ENCODE measurements at places on chromosomes 12 and 14.

GRCh38 chr14:70726651-70727375 is 82.5 kb downstream of the MAP3K9 start:
- no peak for DNase-seq

GRCh38 chr12:14567351-14568162 is at the start of gene PLBD1:
PLBD1 (minus strand) TSS chr12:14567883; CDS start chr12:14567696, 187 bp downstream.
- DNase-seq: peak; percentile 59

- no peak for DNase-seq
Observed at GRCh38 chr12:52876372-52876771, 27.6 kb upstream of the KRT78 start.

DNA sequence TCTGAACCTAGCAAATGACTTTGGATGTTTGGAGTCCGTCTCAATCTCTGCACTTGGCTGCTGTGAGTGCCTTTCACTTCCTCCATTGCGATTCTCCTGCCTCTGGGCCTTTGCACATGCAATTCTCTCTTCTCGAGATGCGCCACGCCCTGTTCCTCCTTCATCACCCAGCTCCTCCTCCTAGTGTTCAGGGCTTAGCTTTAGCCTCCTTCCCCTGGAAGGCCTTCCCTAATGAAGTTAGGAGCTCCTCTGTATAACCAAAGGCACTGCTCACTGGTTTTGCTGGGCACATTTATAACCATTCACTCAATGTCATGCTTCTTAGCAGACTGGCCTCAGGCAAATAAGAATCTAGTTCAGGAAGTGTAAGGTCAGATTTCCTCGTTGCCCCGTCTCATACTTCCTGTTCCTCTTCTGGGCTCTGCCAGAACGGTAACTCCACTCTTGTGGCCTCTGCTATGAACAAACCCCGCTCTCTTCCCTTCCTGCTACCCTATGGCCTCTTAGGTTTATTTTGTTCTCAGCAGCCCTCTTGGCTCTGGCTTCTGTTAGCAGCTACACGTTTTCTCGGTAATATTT is 171.4 kb downstream of the CRADD start:
- no peak for DNase-seq

- DNase-seq: no peak
Observed at GRCh38 chr12:25712169-25712568, 159.1 kb upstream of the LMNTD1 start.

DNA sequence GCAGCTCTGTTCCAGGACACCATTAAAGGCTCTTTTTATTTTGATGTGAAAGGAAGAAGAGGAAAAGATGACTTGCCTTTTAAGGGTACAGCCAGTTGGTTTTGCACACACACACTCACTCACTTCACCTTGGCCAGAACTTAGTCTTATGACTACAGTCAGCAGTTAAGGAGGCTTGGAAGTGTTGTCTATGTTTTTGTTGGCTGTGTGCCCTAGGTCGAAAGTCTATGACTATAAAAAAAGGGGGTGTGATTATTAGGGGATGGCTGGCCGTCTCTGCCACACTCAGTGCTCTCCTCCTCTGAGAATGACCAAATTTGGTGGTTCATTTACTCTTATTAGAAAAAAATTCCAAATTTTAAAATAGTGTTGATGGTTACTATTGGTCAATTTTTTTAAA is 139.5 kb upstream of the OTX2 start:
- no peak for DNase-seq

DNA sequence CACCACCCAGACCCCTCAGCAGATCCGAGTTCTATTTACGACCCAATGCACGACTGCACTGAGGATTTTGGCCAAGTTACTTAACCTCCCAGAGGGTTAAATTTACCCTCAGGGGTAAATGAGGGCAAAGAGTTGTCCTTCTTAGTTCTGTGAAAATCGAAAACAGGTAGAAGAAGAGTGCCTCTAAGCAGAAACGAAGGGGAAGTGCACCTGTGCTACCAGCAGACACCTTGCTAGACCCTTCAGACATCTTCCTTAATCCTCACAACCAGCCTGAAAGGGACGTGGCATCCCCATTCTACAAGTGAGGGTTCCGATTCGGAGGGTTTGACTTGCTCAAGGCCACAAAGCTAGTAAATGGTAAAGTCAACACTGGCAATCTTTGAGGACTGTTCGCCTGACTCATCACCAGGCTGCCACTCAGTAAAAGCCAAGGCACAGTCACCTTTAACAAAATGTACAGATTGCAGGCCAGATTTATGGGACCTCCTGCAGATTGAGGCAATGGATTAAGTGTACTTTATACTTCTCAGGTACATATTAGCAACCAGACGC is 1.6 kb downstream of the GSG1 start:
- no peak for DNase-seq

DNA sequence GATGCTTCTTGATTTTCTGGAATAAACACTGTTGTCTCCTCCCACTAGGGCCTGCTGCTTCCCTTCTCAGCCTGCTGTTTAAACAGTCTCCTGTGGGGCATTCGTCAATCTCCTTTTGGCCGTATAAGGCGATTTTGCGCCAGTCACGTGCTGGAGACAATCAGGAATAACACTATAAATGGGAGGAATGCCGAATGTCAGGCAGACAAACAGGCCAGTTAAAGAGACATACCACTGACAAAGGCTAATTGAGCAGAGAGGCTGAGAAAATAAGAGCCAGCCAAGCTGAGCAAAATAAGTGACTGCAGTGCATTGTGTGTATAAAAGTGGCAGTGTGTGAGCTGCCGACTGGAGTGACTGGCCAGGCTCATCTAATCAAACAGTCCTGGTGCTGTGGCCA is 23.3 kb downstream of the DMAC2L start:
- no peak for DNase-seq

- DNase-seq: no peak
Observed at GRCh38 chr14:51533872-51534553, 117.7 kb upstream of the FRMD6 start.

GRCh38 chr12:25436206-25437030 is 116.7 kb downstream of the LMNTD1 start:
- peak; percentile 46 for DNase-seq

- DNase-seq: no peak
Observed at GRCh38 chr12:117192057-117192456, 1.8 kb upstream of the FBXO21 start.

DNA sequence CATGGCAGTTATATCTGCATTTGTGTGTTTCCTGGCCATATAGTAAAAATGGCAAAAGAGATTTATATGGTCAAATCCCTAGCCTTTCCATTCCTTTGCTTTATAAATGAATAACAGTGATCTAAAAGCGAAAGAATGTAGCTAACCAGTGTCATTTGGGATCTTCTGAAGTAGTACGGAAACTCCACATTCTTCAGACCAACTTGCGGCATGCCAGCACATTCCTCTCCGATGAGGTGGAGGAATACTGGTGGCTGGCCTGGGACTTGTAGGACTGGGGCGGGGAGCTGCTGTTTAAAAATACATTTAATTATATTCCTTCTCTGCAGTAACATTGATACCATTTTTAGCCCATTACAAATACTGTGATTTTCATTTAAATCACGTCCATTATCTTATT is 85.3 kb downstream of the SAMD4A start:
- DNase-seq: no peak

- DNase-seq: no peak
Observed at GRCh38 chr14:94839348-94839747, 69.4 kb upstream of the GSC start.

GRCh38 chr12:65113621-65114035 is 7.5 kb downstream of the WIF1 start:
- no peak for DNase-seq

- DNase-seq: no peak
Observed at GRCh38 chr12:56661979-56662638, 16.3 kb upstream of the ATP5F1B start.

DNA sequence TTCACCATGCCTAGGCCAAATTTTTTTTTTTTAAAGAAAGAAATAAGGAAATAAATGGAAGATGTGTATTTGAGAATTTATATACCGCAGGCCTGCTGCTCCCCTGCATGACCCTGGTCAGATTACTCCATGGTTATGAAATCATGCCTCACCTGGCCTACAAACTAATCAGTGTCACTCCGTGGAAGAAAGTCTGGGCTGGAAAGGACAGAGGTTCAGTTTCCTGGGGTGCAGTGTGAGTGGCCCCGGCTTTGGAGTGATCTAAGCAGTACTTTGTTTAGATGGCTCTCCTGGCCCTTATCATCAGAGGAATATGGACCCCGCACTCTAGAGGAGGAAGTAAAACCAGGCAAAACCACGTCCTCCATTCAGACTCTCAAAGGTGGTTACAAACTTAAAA is 9.6 kb downstream of the APOBEC1 start:
- DNase-seq: no peak

DNA sequence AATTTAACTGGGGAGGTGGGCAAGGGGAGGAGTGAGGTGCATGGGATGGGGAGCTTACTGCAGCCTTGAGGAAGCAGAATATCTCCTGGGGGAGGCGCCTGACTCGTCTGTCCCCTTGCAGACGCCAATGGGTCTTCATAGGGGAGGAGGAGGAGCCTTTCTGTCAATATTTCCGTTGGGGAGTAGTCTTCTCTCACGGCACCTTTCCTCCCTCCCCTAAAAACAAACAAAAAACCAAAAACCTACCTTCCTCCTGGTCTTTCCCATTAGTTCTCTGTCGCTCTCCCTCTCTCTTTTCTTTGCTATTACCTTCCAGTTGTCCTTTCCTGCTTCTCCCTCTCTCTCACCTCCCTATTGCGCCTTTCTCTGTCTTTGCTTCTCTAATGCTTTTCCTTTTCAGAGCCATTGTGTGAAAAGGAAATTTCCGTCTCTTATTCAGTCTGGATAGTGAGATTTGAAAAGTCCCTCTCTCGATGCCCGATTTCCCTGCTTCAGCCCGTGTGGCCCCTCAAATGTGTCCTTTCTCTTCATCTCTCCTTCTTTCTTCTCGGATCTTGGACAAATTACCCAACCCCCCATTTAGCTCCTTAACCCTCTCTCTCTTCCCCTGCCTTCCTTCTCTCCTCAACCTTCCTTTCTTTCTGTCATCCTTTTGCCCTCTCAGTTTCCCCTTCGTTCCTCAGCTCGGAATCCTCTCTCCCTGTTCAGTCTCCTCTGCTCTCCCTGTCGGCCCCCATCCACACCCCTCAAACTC is 5.9 kb downstream of the GPR84 start:
- DNase-seq: peak; percentile 69

- DNase-seq: peak; percentile 65
Observed at GRCh38 chr14:37594971-37595808, at the start of the genes FOXA1 and TTC6. FOXA1 (minus strand) TSS chr14:37595249; CDS start chr14:37594972, 277 bp downstream. TTC6 (plus strand) TSS chr14:37595629; CDS start chr14:37622065, 26,436 bp downstream.

GRCh38 chr12:12749433-12749832 is 32.3 kb downstream of the CDKN1B start:
- DNase-seq: no peak

GRCh38 chr12:122021193-122021821 is 377 bp upstream of the BCL7A start:
- DNase-seq: no peak

- no peak for DNase-seq
Observed at GRCh38 chr14:26888592-26888991, 290.8 kb upstream of the NOVA1 start.

- no peak for DNase-seq
Observed at GRCh38 chr14:24379907-24380730, 12.1 kb downstream of the NFATC4 start.

DNA sequence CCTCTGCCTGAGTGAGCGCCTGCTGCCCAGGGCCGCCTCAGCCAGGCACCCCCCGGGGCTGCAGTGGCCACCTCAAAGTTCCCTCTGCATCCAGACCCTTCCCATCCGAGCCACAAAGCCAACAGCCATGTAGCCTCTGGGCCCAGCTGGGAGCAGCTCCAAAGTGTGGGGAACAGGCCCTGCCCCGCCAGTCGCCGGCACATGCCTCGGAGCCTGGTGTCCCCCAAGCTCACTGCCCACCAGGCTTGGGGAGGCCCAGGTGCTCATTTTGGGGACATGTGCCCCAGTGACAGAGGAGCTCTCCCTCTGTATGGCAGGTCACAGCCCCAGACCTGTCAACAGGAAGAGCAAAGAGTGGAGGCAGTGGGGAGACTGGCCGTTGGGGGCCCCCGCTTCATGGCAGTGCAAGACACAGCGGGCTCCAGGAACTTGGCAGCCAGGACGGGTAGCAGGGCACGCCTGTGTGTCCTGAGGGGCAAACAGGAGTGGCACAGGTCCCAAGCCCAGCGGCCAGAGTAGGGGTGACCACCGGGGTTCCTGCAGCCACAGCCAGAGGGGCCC is 29.9 kb downstream of the JAG2 start:
- no peak for DNase-seq

DNA sequence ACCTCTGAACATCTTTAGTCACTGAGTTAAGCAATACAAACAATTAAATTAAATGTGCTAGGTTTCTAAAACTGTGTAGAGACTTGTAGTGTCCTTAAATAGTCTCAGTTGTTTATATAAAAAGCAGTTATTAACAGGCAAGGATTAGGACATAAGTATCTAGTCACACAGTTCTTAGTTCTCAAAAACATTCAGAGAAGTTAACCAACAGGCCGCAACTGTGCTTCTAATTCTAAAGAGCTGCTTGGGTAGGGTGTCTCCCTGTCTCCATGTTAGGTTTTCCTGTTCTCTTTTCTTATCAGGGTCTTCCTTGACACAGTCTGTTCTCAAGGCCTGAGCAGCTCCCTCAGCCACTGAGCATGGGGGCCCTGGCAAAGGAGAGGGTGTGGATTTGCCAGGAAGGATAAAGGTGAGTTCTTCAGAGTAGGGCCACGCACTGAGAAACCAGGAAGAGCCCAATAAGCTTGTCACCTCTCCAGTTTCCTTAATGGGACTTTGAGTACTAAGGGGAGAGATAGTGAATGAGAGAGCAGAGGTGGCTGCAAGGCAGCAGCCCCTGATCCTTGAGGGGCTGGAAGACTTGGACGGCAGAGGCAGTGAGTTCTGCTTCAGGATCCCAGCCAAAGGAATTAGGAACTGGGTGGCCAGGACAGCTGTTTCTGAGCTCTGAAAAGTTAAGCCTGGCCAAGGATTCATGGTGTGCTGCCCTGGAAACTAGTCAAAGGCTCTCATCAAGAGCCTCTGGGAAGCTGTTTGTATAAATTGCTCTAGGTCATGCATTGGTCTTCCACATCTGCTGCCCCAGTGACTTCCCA is 177.3 kb downstream of the MYRFL start:
- DNase-seq: no peak

GRCh38 chr12:49502590-49502989 is 36.2 kb upstream of the KCNH3 start:
- no peak for DNase-seq

DNA sequence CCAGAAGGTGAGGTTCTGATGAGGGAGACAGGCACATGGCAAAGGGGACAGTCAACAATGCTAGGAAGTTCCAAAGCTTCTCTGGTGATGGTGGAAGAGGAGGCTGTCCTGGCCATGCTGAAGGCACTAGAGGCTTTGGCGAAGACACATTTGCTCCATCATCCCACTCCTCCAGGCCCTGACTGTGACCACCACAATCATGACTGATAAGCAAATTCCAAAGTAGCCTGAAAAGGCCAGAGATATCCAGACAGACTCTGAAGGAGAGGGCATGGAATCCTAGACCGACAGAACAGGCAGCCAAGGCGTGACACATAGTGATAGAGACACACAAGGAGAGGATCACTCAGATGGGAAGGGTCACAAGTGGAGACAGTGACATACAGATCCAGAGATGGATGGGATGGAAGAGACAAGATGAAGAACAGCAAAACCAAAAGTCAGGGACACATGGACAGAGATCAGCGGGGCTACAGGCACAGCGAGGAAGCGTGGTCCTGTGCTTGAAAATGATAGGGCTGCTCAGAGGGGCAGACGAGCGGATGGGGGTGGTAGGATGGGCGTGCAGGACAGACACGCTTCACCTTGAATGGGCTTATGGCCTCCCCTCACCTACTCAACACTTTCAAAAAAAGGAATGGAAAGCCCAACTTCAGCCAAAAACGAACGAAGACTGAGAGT is 1.3 kb downstream of the ZFHX2 start:
- no peak for DNase-seq

GRCh38 chr14:38056270-38056669 is 151.4 kb upstream of the SSTR1 start:
- DNase-seq: no peak

- DNase-seq: no peak
Observed at GRCh38 chr14:105247715-105248367, 492 bp upstream of the BTBD6 start.

- no peak for DNase-seq
Observed at GRCh38 chr14:61965030-61965745, 203.0 kb downstream of the SNAPC1 start.
